Urinary bladder (tissue), 4 donors: ENCODE measurements at places on chromosomes 12 and 14. TPM values are rescaled to one million over a fixed set of nuclear protein-coding genes. Genes with fewer than 3 reads are reported as not detected.

GRCh38 chr12:69904777-69905176 is 79.8 kb downstream of the MYRFL start:
- DNase-seq = no peak

ESRRB gene
- polyA plus RNA-seq = 0.04 TPM

GRCh38 chr12:124453419-124454351 is 113.7 kb downstream of the NCOR2 start:
- DNase-seq = no peak

DNA sequence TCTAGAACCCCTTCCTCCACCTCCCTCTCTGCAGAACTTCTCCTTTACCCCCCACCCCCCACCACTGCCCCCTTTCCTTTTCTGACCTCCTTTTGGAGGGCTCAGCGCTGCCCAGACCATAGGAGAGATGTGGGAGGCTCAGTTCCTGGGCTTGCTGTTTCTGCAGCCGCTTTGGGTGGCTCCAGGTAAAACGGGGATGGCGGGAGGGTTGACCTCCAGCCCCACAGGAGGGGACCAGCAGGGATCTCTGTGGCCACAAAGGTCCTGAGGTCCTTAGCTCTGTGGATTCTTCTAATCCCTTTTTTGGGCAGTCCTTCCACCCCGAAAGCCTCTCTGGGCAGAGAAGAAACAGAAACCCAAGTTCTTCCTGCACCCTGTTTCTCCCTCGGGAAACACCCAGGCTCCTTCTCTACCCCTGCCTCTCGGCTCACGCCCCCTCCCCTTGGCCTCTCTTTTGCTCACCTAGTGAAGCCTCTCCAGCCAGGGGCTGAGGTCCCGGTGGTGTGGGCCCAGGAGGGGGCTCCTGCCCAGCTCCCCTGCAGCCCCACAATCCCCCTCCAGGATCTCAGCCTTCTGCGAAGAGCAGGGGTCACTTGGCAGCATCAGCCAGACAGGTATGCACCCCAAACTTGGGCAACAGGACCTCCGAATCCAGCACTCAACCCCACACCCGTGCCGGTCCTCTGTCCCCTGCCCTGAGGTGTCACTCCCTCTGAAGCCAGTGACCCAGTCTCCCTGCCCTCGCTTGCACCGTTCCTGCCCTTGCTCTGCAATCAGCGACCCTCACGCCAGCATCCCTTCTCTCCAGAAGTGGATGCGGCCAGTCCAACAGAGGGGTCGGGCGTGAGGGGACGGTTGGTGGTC is 638 bp downstream of the LAG3 start:
- DNase-seq = no peak

DNA sequence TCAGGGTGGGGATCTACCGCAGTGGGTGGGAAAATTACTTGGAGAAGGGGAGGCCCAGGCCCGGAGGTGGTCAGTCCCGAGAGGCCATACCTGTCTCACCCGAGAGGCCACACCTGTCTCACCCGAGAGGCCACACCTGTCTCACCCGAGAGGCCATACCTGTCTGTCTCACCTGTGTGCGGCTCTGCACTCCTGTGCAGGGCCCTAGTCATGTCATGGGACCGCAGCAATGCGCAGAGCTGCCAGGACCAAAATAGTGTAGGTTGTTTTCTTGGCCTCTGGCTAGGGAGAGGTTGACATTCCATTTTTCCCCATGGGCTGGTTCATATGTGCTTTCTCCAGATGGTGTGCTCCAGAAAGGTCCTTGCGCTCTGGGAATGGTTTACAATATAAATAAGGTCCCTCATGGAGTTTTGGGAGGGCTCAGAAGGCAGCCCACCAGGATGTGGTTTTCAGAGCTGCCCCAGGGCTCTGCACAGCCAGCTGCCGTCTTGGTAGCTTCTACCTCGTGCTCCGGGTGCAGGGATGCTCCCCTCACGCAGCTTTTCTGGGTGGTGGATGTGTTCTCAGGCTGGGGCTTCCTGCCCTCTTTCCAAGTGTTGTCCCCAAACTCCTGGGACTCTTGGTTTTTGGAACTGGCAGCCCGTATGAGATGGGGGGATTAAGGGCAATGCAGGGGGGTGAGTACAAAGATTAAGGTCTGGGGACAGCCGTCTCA is 58.2 kb downstream of the CACNA1C start:
- DNase-seq = no peak

MYH7 gene
- polyA plus RNA-seq = not detected

DNA sequence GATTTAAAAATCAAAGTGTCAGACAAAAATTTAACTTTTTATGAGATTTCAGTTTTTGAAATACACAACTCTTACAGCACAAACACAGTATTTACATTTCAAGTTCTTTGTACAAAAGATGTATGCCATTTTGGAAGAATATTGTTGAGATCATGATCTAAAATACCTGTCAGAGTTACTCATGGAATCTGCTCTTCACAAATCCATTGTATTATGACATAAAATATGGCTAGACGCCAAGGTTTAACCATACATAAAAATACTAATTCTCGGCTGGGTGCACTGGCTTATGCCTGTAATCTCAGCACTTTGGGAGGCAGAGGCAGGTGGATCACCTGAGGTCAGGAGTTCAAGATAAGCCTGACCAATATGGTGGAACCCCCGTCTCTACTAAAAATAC is 6.2 kb upstream of the SYCP3 start:
- DNase-seq = no peak

SLC38A4 gene
- 2.1 TPM for polyA plus RNA-seq

C12orf60 gene
- polyA plus RNA-seq = 1.0 TPM

GRCh38 chr14:33936391-33936790 is 14.5 kb downstream of the EGLN3 start:
- DNase-seq = no peak

GRCh38 chr12:54232790-54233189 is 44.0 kb upstream of the SMUG1 start:
- no peak for DNase-seq

- DNase-seq = no peak
These were observed at the start of gene CD27 for GRCh38 chr12:6444704-6445688. CD27 (plus strand) TSS chr12:6444955; CDS start chr12:6445096, 141 bp downstream.

E2F7 gene
- polyA plus RNA-seq = 0.08 TPM
